Right kidney (tissue), 9 donors: ENCODE measurements at places on chromosomes 4 and X.

- DNase-seq, result no peak
Measured at GRCh38 chrX:68945603-68946228, 116.9 kb downstream of the EFNB1 start.

DNA sequence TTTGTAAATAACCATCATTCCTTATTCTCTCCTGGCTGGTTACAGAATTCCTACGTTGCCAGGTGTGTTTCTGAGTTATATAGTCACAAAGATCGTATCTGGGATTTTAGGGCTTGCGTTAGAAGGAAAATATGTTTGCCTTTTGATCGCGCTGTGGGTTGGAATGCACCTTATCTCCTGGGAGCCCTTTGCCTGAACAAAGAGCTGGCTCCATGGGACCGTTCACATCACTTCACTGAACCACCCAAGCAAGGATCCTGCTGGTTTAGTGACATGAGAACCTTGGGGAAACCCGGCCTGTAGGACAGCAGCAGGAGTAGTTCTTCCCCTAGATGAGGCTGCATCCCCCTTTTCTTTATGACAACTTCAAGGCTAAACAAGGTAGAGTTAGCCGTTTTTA lies 51.6 kb downstream of the RS1 start:
- no peak for DNase-seq

DNA sequence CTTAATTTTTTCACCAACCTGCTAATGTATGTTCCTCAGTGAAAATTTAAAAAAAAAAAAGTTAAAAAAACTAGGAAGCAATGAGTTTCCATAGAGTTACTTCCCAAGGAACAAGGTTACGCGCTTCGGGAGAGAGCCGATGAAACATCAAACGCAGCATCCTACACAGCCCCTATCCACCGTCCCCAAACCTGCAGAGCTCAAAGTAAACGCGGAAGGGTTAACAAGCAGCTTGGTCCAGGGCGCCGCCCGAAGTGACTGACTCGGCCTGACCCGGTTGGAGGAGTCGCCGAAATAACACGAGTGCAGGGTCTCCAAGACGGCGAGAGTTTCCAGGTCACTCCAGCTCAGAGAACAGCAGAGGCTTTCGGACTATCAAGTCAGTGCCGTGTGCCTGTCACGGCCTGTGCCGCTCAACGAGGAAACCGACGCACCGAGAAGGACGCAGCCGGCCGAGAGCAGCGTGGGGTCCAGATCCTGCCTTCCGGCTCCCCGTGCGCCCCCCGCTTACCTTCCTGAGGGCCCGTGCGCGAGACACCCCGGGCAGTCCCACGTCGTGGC lies 512 bp downstream of the NOP14 start:
- no peak for DNase-seq

DNA sequence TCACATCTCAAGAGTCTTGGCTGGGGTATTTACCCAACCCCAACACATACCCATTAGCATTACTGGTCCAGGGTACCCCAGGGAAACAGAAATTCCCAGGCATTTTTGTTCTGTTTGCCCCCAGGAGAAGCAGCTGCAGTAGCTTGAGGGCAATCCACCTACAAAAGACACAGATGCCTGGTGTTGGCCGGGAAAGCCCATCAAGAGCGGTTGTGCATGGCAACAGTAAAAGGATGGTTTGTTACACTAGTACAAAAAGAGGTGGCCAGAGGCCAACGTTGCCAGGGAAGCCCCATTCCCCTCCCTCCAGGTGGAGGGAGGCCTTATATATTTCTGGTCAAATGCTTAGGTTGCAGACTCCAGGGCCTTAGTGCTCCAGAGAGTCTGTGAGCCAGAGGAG lies 637.8 kb downstream of the BCOR start:
- DNase-seq, result no peak

GRCh38 chr4:120869613-120870278 lies 52.8 kb downstream of the PRDM5 start:
- no peak for DNase-seq

DNA sequence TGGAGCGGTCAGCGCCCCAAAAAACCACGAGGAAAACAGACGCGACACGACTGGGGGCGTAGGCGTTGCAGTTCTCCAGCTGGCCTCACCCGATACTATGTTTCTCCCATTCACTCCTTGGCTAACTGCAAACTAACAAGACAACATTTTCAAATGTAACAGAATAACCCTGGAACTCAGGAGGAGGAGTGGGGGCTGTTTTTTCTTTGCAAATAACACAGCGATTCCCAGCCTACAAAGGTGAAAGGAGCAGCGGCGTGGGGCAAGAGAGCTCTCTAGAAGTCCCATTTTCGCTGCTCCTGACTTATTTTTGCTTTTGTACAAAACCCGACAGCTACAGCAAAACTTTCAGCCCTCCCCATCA lies 1.6 kb downstream of the SOX3 start:
- peak; percentile 47 for DNase-seq

- DNase-seq, result no peak
Measured at GRCh38 chr4:114549638-114550037, 49.0 kb upstream of the UGT8 start.
